ENCODE measurements at places on chromosomes 1 and 21.

DNA sequence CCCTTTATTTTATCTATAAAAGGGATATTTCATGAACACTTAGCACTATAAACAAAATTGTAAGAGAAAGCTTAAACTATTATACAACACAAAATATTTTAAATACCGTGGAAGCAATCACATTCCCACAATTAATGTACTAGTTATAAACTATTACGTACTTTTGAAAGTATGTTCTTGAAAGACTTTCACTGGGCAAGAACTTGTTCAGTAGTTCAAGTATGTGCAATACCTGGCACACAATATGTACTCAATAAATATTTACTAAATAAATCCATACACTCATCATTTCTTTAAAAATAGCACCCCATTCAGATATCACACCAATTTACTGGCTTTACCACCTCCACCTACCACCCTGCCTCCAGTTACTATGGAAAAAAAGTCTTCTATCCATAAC lies 12.6 kb upstream of the FMO2 start:
- no peak for DNase-seq

DNA sequence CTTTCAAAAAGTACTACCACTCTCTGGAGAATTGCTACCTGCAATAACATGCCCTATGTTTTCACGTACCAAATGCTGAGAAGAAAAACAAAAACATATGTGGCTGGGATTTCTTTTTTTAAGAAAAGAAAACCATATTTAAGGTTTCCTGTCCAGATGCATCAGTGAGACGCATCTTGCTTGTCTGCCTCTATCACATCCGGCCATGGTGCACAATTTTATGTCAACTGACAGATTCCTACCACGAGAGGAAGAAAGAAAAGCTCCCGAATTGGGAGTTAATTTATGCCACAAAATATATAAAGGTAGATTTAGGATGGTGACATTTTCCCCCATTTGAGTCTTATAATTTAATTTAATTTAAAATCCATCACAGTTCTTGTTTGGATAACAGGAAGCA lies 62.3 kb upstream of the COL24A1 start:
- DNase-seq = no peak

DNA sequence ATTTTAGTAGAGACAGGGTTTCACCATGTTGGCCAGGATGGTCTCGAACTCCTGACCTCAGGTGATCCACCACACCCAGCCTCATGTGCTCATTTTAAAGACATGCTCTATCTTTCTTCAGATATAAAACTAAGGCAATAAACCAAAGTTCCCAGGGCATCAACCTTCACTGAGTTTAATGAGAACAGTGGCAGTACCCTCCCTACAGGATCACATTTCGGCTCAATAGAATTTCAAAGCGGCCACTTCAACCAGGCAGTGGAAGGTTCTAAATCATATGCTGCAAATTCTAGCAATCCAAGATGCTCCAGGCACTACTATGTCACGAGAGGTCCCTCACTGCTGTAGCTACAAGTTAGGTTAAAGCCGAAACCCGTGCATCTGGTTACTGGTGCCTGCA lies 45.5 kb downstream of the PARP1 start:
- no peak for DNase-seq

DNA sequence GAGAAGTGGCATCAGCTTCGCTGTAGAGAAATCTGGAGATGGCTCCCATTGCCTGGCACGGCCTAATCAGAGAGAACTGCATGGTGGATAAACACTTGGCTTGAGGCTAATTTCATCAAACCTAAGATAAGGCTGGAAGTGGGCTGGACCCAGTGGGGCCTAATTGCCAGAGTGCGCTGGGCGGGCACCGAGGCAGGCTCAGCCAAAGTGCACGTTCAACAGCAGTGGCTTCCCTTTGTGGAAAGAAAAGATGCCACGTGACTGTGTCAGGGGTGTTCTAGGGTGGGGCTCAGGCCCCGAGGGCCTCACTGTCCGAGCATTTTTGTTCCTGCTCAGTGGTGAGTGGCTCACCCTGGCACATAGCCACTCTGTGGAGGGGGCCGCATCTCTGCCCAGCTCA lies 5.8 kb downstream of the PLCH2 start:
- DNase-seq = no peak

GRCh38 chr1:78236716-78237115 lies 190.9 kb downstream of the GIPC2 start:
- DNase-seq = no peak

- no peak for DNase-seq
Measured at GRCh38 chr1:161709373-161709772, 2.3 kb downstream of the FCRLA start.

DNA sequence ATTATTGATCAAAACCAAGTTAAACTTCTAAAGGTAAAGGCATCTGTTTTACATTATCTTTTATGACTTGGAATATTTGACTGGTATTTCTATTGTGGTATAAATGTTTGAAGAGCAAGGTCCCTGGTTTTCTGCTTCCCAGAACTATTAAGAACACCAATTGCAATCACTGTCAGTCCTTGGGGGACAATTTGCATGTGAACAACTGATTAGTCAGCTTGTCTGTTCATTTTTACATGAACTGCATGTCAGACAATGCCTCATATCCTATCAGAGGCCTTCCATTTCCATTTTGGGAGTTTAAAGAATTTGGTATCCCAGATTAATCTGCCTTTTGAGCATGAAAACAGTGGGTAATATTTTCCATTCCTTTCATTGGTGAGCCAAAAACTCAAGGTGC lies 654.9 kb upstream of the USP24 start:
- no peak for DNase-seq

Measured in activated T-helper 2 cell treated with anti-CD3 and anti-CD28 coated beads, Interferon-gamma antibody, Interleukin-2, Interleukin-4, amounts not matched to agents 10 μg/mL and 5 μg/mL and 100 μg/mL, durations not matched to agents 14 hours and 24 hours and 36 hours (primary cell).